ENCODE measurements at places on chromosomes 12 and 14.

DNA sequence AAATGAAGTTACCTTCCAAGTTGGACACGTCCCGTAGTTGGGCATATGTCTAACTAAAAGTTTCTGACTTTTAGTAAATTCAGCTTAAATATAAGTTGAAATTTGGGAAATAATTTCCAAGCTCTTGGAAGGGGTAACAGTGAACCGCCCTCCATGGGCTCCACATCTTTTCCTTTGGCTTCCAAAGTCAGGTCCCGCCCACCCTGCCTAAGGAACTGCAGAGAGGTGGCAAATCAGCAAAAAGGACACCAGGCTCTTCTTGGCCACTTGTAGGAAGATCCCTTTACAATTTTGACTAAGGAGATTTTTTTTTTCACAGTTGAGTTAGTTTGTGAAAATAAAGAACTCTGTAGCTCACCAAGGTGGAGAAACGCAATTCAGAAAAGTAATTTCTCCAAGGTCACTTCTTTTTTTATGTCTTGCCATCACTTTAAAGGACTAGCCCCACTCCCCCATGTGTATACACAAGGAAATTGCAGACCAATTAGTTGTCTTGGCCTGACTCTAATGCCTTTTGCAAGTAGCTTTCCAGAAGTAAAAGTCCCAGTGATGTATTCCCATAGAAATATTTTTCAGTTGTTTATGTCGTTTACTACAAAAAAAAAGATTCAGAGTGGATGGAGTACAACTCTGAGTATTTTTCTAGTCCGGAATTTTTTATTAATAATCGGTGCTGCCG lies 181.2 kb downstream of the PELI2 start:
- no peak for DNase-seq

GRCh38 chr12:116196226-116196625 lies 81.3 kb downstream of the MED13L start:
- no peak for DNase-seq

- DNase-seq = no peak
These were observed 41.2 kb upstream of the MED13L start for GRCh38 chr12:116318576-116319232.

- DNase-seq = no peak
These were observed 21.4 kb downstream of the CLSTN3 start for GRCh38 chr12:7151532-7151931.

Measured in activated T-cell treated with anti-CD3 and anti-CD28 coated beads for 1 hour (primary cell).